NB4 (cell line): ENCODE measurements at places on chromosomes 5 and 9.
A peak's percentile ranks its signal among the peaks of the same experiment; 100 is the strongest.

DNA sequence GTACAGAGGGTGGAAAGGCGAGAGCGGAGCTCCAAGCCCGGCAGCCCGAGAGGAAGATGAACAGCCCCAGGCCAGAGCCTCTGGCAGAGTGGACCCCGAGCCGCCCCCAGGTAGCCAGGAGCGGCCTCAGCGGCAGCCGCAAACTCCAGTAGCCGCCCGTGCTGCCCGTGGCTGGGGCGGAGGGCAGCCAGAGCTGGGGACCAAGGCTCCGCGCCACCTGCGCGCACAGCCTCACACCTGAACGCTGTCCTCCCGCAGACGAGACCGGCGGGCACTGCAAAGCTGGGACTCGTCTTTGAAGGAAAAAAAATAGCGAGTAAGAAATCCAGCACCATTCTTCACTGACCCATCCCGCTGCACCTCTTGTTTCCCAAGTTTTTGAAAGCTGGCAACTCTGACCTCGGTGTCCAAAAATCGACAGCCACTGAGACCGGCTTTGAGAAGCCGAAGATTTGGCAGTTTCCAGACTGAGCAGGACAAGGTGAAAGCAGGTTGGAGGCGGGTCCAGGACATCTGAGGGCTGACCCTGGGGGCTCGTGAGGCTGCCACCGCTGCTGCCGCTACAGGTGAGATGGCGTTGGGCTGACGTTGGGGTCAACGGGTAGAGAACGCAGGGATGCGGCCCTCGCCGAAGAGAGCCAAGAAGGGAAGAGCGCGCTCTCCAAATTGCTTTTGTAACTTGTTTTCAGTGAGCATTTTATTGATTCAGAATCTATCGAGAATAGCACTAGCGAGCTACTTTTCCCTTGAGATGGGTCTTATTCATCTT lies at the start of gene PTGER4:
Gene PTGER4, plus strand, starts transcription at position 3 of the 769 bp plus-strand sequence. CDS start 1,079 bp downstream, outside the sequence.
- DNase-seq, result peak; percentile 48

GRCh38 chr5:6755519-6755918 lies 42.3 kb downstream of the TENT4A start:
- DNase-seq, result no peak

DNA sequence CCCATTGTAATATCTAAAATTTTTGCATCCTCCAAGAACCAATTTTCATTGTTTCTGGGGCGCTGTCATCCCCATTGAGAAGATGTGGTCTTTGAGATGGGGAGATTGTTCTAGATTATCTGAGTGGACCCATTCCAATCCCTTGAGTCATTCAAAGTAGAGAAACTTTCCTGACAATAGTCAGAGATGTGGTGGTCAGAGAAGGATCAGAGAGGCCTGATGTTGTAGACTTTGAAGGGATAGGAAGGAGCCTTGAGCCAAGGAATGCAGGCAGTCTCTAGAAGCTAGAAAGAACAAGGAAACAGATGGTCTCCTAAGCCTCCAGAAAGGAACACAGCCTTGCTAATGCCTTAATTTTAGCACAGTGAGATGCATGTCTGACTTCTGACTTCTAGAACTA lies 80.4 kb downstream of the TEK start:
- DNase-seq, result no peak

- DNase-seq, result no peak
These were observed 15.2 kb downstream of the TXNDC15 start for GRCh38 chr5:134889335-134889734.

DNA sequence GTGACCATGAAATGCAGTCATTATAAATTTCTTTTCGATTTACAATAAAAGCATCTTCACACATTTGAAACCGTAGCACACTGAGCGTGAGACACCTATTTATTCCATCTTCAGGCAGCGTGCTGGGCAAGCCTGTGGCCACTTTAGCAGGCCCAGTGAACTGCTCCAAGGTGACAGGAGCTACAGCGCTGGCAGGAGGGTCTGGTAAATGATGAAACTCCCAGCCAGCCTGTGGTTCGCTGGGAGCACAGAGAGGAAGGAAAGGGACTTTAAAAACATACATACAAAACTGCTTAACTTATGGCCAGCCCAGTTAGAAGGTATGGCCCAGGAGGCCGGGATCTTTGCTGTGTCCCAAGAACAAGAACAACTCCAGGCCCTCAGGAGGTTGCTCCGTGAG lies 5.1 kb downstream of the RAPGEF1 start:
- DNase-seq, result peak; percentile 56

GRCh38 chr9:93612796-93613154 lies 36.4 kb downstream of the PHF2 start:
- no peak for DNase-seq

GRCh38 chr9:75086541-75087288 lies 1.2 kb downstream of the NMRK1 start:
- DNase-seq, result no peak
